IPS DF 6.9 (cell line): ENCODE measurements at places on chromosomes 2 and 18.

DNA sequence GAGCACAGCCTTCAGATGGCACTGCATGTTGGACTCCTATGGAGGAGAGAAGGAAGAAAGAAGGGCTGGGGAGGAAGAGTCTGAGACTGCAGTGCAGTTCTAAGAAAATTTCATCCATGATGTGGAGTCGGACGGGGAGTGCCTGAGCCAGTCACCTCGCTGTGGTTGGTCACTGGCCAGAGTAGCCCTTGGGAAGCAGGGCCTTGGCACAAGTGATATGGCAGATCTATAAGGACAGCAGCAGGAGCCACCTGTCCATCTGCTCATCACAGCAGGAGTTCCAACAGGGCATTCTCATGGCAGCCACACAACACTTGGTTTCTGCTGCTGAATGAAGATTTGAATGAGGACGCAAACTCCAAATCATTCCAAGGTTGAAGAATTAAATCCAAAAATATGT, 314.8 kb downstream of the CYP26B1 start:
- no peak for DNase-seq

GRCh38 chr2:135164431-135164830, 112.3 kb downstream of the RAB3GAP1 start:
- no peak for DNase-seq

- no peak for DNase-seq
Measured at GRCh38 chr2:83386549-83386948, 1072.5 kb downstream of the SUCLG1 start.

GRCh38 chr2:118177318-118177717, 89.0 kb downstream of the INSIG2 start:
- DNase-seq, result no peak

- DNase-seq, result no peak
Measured at GRCh38 chr2:54455563-54456361, at the start of gene SPTBN1. TSS of gene SPTBN1 (plus strand) at chr2:54456327. CDS start at chr2:54526419, 70,092 bp downstream.

GRCh38 chr18:26618135-26618534, 69.8 kb upstream of the KCTD1 start:
- DNase-seq, result no peak

- no peak for DNase-seq
Measured at GRCh38 chr2:98359986-98360385, 13.7 kb downstream of the CNGA3 start.

DNA sequence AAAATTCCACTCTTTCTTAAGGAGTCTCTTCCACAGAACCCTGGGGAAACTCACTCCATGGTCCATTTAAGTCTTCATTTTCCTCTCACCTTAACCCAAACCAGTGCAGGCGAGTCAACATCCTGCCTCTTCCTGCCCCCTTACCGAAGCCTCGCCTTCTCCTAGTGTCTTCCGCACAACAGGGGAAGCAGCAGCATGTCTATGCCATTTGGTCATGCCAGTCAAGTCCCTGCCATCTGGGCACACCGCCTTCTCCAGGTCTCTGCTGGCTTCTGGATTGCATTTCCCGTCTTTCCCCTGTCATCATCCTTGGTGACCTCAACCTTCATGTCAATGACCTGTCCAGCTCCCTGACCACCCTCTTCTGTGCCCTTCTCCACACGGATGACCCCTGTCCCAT, 77.3 kb upstream of the FZD7 start:
- DNase-seq, result no peak

- no peak for DNase-seq
Measured at GRCh38 chr2:187461294-187462261, 13.5 kb upstream of the CALCRL start.

- DNase-seq, result no peak
Measured at GRCh38 chr2:1306014-1306686, 107.1 kb upstream of the TPO start.

DNA sequence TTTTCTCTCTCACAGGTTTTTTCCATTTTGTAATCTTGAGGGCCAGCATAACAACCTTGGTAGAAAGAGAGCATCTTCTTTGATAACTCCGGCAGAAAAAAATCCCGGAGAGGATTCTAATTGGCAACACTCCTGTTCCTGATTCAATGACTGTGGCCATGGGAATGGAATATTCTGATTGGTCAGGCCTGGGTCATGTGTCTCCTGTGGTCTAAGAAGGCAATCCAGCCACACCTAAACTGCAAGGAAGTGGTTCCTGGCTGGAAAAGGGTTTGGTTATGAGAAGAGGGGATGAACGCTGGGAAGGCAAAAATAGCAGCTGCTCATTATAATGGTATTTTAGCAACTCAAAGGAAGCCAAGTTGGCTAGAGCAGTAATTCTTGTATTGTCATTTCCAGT, 24.8 kb upstream of the ZNF638 start:
- DNase-seq, result no peak

GRCh38 chr2:26840937-26841610, 6.9 kb upstream of the DPYSL5 start:
- no peak for DNase-seq

DNA sequence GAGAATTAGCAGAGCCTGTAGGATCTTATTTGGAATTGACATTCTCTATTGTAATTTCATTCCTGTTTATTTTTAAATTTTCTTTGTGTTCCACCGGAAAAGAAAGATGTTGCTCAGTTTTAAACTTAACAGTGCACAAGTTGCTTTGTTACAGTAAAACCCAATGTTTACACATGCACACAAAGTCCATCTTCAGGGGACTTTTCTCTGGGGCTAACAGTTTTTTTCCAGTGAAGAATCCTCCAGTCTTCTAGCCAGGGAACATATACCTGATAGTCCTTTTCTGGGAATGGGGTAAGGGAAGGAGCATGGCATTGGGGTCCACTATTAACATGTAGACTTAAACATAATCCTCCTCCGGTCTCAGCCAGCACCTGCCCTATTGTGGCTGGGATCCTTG, 25.2 kb upstream of the MRPL33 start:
- DNase-seq, result no peak
